ENCODE measurements at places on chromosomes 2 and 18.

- no peak for DNase-seq
Measured at GRCh38 chr18:77676910-77677309, 427.3 kb downstream of the GALR1 start.

GRCh38 chr2:12162269-12163247, 416.1 kb downstream of the LPIN1 start:
- no peak for DNase-seq

DNA sequence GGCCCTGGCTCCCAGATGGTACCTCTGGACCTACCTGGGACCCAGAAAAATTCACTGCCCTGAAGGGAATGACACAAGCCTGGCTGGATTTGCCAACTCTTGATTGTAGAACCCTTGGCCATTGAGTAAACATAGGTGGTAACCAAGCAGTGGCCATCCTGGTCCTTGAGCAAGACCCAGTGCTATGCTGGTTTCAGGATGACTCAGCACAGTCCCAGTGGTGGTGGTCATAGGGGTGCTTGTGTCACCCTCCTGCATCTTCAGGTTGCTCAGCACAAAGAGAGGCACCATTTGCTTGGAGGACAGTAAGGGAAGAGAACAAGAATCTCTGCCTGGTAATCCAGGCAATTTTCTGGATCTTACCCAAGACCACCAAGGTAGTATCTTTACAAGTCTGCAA, 52.9 kb downstream of the UPP2 start:
- DNase-seq, result no peak

GRCh38 chr2:102977426-102978090, 215.7 kb downstream of the TMEM182 start:
- no peak for DNase-seq

DNA sequence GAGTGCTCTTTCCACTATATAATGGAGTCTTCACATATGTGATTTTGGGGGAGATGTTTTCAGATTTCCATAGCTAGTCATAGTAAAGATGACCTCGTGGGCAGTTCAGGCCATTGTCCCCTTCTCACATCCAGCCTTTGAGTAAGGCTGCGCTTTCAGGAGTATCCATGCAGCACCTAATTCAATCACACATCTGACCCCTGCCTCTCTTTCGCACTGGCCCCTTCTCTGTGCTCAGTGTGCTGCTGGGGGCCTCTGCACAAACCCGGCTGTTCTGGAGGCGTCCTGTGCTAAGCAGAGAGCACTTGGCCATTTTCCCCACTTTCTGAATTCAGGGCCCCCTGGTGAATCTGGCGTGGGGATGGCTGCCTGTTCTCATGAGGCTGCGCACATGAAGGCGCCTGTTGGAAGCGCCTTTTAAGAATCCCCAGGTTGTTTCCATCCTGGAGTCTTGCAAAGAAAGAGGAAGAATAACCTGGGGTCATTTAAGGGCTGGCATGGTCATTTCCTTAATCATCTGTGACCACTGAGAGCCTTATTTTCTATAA, 96.0 kb upstream of the ALPP start:
- no peak for DNase-seq

DNA sequence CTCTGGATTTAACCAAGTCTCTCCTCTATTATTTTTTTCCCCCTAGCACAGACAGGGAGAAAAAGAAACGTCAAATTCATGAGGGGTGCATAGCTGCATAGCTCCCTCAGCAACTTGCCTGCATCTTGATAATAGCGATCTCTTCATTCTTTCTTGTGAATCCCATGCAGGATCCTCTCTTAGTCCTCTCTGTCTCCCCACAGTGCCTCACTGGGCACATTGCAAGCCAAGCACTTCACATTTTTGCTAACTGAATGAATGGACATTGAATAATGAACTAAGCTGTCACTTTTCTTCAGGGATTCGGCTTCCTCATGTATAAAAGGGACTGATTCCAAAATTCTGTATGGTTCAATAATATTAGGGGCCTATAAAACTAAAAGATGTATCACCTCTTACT, 2.9 kb upstream of the EPB41L3 start:
- no peak for DNase-seq

DNA sequence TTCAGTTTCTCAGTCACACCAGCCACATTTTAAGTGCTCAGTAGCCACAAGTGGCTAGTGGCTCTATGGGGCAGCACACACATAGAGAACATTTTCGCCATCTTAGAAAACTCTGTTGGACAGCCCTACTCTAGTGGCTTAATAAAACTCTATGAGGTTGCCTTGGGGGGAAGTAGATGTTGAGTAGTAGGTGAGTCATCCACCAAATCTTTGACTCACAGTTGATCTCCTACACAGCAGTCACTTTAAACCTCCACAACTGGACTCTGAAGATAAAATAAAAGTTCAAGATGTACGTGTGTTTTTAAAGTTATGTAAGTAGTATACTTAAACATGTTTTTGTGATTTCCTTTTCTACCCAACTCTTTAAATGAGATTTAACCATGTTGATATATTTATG, 379.0 kb downstream of the SETBP1 start:
- DNase-seq, result no peak

DNA sequence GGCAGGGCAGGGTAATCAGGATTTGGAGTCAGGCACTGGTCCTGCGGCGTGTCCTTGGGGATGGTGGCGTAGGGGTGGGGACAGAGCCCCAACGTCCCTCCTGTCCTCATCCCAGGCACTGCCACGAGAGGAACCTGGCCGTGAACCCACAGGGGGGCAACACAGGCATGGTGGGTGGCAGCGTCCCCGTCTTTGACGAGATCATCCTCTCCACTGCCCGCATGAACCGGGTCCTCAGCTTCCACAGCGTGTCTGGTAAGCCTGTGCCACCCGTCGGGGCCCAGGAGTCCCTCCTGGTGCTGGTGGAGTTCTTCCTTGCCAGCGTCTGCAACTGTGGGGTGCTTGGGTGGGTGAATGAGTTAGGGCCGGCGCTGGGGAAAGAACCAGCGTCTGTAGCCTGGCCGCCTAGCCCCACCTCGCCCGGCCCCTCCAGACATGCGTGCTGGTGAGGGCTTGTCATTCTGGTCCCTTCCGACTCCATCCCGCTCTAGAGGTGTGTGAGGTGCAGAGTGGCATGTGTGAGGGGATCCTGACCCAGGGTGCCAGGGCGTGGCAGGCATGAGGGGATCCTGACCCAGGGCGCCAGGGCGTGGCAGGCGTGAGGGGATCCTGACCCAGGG, 8.0 kb downstream of the D2HGDH start:
- DNase-seq, result no peak

DNA sequence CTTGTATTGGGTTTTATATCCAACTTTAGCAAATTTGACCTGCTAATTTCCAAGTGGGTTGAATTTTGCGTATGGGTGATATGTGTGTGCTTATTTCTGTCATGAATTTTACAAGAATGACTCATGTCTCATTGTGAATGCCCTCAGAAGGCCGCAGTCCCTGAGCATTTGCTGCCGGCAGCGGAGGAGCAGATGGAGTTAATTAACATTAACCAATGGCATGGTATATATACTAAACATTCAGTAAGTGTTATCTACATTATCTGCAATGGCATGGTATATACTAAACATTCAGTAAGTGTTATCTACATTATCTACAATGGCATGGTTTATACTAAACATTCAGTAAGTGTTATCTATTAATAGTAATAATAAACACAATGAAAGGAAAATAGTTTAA, 90.1 kb downstream of the DOK6 start:
- DNase-seq, result no peak

DNA sequence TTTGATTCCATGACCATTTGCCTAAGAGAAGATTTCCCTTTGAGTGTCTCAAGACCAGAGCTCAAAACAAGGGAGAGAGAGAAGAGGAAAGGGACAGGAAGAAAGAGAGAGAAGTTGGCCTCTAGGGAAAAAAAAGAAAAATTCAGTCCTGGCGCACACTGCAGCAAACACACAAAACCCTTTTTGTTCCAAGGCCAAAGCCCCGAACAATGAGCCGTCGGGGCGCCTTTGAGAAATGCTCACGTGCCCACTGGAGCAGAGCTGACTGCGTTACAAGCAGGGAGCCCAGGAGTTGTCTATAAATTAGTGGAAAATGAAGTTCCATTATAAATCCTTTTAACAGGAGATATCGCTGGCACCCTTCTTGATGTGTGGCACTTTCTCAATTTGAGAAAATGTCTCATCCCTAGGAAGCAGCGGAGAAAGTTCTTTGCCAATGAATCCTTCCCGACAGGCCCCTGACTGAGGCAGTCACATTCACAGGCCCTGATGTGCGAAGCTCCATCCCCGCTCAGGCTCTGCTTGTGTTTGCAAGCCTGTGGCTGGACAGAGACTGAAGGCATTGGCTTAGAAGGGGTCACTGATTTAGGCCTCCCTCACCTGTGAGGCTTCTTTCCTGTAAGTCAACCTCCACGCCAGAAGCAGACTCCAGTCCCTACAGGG, 32.1 kb upstream of the NCKAP5 start:
- no peak for DNase-seq

- DNase-seq, result no peak
Measured at GRCh38 chr2:29578084-29578598, 343.2 kb downstream of the ALK start.

DNA sequence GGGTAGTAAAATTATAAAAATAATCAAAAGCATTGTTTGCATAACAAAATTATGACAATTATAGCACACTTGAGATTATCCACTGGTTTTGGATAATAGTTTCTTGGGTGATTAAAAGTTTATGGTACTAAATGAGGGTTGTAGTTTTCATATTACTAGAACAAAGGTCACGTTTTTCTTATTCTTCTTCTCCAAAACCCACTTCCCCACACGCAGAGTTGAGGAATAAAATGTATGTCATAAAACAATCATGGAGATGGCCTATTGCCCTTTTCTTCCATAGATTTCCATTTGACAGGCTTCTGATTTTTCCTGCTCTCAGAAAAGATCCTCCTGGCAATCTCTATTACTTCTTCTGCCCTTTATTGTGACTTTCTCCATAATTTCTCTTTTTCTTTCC, 863.9 kb downstream of the ERBB4 start:
- no peak for DNase-seq

DNA sequence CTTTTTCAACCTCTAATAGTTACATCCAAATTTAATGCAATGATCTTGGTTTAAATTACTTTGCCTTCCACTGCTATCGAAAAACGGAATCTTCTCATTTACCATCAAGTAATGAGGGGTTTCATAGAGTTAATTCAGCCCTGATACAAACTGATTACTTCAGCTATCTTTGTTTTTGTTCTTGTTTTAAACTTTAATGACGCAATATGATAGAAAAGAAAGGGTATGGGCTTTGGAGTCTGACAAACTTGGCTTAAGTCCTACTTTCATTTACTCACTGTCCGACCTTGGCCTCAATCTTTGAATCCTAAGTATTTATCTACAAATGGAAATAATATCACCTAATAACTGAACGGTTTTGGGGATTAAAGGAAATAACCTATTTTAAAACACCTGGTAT, 16.1 kb downstream of the ADAM17 start:
- no peak for DNase-seq

DNA sequence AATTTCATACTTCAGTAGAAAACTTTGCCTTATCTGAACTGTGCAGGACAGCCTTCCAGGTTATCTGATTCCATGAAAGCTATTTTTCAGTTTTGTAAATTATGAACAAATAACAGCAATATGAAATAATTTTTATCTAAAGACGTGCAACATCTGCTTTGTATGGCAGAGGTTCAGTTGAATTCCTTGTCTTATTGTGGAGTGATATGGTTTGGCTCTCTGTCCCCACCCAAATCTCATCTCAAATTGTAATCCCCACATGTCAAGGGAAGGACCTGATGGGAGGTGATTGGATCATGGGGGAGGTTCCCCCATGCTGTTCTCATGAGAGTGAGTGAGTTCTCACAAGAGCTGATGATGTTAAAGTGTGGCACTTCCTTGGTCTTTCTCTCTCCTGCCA, 18.1 kb upstream of the RPIA start:
- DNase-seq, result no peak

DNA sequence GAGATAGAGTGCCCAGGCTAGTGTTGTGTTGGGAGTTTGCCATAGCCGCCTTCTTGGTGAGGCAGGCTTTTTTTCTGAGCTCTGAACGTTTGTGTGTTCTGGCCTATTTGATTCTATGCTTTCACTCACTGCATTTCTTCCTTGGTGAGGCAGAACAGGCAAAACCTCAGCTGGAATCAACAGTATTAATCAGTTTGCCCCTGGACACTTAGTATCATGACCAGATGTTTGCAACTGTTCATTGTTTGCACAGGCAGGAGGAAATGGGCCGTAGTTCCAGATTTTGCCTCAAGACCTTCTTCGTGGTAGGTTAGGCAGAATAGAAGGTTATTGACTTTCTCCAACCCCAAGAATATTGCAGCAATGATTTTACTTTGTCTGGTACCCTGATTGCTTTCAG, 218.1 kb upstream of the RASGRP3 start:
- no peak for DNase-seq

GRCh38 chr2:177717831-177718618, 325.5 kb downstream of the AGPS start:
- no peak for DNase-seq

DNA sequence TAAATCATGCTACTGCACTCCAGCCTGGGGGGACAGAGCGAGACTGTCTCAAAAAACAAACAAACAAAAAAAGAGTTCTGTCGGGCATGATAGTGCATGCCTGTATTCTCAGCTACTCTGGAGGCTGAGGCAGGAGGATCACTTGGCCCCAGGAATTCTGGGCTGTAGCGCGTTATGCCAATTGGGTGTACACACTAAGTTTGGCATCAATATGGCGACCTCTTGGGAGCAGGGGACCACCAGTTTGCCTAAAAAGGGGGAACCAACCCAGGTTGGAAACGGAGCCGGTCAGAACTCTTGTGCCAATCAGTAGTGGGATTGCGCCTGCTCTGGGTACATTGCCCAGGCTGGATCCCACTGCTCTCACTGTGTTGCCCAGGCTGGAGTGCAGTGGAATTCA, 49.7 kb downstream of the SDC1 start:
- DNase-seq, result no peak

GRCh38 chr2:170943596-170943995, 14.5 kb downstream of the GORASP2 start:
- no peak for DNase-seq

DNA sequence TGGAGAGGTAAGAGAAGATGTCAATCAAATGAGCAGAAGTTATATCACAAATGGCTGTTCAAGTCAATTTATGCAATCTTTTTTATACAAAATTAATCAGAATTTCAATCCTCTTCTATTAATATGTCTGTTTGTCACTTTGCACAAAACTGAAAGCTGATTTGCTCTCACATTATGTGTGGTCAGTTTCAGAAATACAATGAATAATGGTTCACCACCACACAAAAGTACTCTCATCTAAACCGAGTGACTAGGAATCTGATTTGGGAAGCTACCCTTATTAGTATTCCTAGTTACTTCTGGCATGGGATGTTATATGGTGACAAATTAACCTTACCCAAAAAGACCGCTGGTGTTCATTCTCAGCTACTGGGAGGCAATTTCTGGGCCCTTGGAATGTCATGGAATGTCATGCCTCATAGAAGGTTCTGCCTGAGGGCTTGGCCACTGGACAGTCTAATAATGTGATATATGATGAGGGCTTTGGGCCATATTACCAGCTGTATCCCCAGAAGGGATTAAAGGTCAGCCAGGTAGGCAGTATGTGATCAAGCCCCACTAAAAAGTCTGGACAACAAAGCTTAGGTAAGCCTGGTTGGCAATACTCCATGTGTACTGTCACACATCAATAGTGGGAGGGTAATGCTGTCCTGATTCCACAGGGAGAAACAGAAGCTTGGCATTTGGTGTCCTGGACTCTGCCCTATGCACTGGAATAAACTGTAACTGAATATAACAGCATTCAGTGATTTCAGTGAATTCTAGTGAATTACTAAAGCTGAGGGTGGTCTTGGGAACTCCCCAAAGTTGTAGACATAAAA, 113.2 kb downstream of the PIGN start:
- no peak for DNase-seq

- no peak for DNase-seq
Measured at GRCh38 chr2:25448808-25449207, 107.1 kb upstream of the DNMT3A start.

Data from stimulated activated CD8-positive, alpha-beta memory T cell treated with anti-CD3 and anti-CD28 coated beads, Interleukin-12 subunit alpha, Interleukin-12 subunit beta, amount 100 ng/mL, for 1 hour (primary cell).